ENCODE measurements at places on chromosomes 11 and 22.

GRCh38 chr22:26452236-26453016 lies 23.4 kb downstream of the ASPHD2 start:
- no peak for DNase-seq

DNA sequence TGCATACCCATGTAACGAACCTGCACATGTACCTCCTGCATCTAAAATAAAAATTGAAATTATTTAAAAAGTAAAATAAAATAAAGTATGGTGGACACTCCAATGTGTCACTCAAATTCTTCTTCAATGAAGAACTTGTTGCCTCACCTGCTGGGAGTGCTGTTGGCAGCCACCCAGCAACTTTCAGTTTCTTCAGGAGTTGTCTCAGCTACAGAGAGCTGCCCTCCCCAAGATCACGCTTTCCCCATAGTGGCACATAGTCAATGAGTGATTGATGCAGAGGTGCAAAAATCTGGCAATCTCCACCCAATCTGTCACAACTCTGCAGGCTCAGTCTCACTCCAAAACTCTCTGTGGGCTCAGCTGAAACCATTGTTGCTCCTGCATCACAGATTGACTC lies 92.3 kb upstream of the C11orf87 start:
- no peak for DNase-seq

GRCh38 chr11:33362051-33362910 lies 105.1 kb downstream of the HIPK3 start:
- DNase-seq: no peak

GRCh38 chr11:27464289-27464696 lies 8.3 kb downstream of the LGR4 start:
- no peak for DNase-seq

GRCh38 chr22:42430528-42431125 lies 1.6 kb downstream of the NFAM1 start:
- DNase-seq: no peak

GRCh38 chr22:45631140-45631840 lies 40.3 kb upstream of the ATXN10 start:
- no peak for DNase-seq

DNA sequence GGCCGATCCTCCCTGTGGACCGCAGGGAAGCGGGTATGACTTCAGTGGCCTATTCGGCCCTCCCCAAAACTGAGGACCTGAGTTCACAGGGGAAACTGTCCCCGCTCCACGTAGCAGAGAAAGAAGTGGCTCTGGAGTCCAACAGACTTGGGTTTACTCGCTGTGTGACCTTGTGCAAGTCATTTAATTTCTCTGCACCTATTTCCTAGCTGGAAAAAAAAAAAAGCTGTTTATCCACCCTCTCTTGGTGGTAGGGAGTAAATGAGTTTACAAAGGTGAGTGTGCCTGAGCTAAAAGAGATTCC lies 2.2 kb downstream of the SPON1 start:
- no peak for DNase-seq

GRCh38 chr22:27093422-27093821 lies 436.0 kb downstream of the MIAT start:
- no peak for DNase-seq

- no peak for DNase-seq
Observed at GRCh38 chr22:43253839-43254238, 66.9 kb upstream of the TTLL12 start.

- DNase-seq: no peak
Observed at GRCh38 chr11:32830413-32830738, 649 bp downstream of the PRRG4 start.

DNA sequence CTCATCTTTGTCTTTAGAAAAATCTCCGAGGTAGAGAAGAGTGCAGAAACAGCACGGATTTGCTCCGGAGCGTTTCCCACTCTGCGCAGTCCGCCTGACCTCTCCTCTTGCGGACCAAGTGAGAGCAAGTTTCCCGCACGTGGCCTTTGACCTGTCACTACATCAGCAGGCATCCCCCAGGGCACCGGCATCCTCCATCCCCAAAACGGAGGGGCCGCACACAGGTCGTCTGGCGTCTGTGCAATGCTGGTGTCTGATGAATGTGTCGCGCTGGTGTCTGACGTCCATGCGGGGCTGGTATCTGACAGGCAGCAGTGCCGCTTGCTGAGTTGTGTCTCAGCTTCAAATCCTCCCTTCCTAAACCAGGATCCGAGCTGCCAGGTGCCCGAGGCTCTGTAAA lies 739 bp upstream of the MRGPRE start:
- DNase-seq: no peak

DNA sequence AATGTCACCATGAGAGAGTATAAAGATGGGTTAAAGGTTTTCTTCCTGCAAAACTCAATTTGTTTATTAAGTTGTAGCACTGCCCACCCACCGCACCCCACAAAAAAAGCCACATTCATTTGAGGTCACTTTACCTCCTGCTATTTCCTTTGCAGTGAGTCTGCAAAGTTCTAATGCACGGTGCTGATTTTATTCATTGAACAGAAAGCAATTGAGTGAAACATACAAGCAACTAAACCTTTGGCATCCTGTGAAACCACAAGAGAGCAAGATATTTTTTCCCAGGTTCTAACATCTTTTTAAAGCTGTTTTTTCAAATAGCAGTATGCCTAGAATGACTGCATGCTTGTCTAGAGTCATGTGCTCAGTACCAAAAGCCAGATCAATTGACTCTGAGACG lies 39.0 kb downstream of the RRAS2 start:
- no peak for DNase-seq

GRCh38 chr11:32050264-32050663 lies 40.6 kb upstream of the RCN1 start:
- no peak for DNase-seq

DNA sequence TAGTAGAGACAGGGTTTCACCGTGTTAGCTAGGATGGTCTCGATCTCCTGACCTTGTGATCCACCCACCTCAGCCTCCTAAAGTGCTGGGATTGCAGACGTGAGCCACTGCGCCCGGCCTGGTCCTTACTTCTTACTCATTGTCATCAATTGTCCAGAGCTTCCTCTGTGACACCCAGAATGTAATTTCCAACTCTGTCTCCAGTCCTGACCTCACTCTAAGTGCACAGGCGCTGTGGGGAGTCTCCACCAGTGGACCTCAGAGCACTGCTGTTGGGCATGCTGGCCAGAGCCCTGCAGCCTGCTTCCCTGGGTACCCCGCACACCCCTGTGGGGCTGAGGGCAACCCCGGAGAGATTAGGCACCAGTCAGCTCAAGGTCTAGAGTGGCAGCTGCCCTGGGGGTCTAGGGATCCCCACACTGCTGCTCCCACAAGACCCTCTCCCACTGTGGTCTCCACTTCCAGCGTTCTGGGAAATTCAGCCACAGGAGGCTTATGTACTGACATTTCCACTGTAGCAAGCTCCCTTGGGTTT lies 1140.3 kb downstream of the TBC1D22A start:
- DNase-seq: no peak

GRCh38 chr11:65503949-65504673 lies 5.3 kb downstream of the MALAT1 start:
- DNase-seq: no peak

- no peak for DNase-seq
Observed at GRCh38 chr11:110939471-110939870, 227.2 kb upstream of the ARHGAP20 start.

DNA sequence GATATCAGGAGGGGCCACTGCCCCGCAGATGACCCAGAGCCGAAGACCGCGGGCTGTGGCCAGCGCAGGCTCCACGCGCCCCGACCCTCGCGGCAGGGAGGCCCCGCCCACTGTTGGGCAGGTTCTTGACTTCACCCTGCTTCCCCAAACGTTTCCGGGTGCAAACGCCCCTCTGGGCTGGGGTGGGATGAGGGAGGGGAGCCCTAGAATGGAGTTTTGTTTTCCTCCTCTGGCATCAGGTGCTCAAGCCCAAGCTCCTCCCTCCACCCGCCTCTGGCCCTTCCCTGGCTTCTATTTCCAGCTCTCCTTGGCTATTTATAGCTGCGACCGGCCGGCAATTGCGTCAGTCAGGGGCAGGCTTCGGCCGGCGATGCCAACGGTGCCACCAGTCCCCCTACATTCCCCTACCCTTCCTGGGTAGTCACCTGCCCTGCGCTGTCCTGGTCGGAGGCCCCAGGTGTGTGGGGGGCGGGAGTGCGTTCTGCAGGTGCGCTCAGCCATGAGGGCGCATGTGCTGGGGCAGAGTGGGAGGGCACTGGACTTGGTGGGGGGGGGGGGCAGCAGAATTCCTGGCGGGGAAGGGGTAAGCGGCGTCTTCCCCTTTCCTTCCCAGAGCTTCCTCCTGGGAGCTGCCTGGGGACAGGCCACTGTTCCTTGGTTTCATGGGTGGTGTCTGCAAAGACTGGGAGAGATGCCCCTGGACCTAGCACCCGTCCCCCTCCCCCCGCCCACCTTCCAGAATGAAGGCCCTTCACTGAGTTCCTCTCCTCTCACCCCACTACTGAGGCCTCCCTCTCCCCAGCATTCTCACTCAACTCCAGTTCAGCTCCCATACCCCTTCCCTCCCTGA lies 23.6 kb downstream of the DUSP8 start:
- no peak for DNase-seq

DNA sequence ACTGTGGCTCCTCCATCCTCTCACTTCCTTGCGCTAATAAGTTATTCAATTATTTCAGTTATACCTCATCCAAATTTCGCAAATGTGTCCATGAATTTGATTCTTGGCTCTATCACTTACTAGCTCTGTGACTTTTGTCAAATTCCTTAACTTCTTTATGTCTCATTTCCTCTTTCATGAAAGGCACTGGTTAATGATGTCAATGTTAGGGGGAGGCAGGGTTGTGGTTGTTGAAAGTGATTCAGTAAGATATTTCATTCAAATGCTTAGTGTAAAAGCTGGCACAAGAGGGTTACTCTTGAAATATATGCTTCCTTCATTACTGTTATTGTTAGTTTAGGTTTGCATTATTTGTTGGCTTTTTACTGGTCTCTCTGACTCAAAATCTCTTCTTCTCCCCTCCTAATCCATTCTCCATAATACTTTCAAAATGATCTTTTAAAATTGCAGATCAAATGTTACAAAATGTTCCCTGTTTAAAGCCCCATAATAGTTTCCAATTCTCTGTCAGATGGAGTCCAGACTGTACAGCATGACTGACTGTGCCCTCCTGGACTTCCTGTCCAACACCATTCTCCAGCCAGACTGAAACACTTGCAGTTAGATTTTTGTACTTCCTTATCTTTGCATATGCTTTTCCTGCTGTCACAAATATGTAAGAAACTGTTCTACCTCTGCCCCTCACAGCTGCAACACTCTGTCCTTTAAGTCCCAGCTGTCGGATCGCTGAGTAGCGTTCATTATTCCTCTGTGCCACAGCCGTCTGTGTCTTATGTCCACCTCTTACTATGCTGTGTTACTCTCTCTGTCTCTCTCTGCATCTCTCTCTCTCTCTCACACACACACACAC lies 510.6 kb upstream of the RAG2 start:
- DNase-seq: no peak

DNA sequence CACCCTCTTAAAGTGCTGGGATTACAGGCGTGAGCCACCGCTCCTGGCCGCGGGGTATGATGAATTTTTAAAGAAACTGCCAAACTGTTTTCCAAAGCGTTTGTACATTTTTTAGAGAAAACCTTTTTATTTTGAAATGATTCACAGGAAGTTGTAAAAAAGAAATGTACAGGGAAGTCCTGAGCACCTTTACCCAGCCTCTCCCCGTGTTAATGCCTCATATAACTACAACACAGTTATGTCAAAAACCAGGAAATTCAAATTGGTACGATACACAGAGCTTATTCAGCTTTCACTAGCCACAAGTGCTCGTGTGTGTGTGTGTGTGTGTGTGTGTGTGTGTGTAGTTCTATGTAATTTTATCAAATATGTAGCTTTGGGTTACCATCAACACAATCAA lies 7.0 kb upstream of the FAM118A start:
- DNase-seq: no peak
